Stimulated activated CD4-positive, alpha-beta T cell treated with anti-CD3 and anti-CD28 coated beads, Interleukin-1b, Interleukin-23, amount 100 ng/mL, for 1 hour (primary cell): ENCODE measurements at places on chromosomes 7 and 10.

GRCh38 chr7:147452816-147453215 is 1137.8 kb upstream of the C7orf33 start:
- DNase-seq: no peak

DNA sequence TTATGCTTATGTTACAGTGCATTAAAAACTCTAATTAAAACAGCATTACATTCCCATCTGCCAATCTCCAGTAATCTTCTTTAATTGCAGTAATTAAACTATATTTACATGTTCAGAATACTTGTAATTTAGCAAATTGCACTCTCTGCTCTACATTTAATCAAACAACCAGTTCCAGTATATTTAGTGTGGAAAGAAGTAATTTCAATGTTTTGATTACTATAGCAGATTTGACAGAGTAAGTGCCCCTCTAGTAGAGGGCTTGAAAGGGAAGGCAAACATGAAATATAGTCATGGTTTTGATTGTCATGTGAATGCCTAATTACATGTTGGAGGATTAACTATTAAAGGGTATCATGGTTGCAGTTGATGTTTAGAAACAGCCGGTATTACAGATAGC is 739.7 kb downstream of the AUTS2 start:
- no peak for DNase-seq

DNA sequence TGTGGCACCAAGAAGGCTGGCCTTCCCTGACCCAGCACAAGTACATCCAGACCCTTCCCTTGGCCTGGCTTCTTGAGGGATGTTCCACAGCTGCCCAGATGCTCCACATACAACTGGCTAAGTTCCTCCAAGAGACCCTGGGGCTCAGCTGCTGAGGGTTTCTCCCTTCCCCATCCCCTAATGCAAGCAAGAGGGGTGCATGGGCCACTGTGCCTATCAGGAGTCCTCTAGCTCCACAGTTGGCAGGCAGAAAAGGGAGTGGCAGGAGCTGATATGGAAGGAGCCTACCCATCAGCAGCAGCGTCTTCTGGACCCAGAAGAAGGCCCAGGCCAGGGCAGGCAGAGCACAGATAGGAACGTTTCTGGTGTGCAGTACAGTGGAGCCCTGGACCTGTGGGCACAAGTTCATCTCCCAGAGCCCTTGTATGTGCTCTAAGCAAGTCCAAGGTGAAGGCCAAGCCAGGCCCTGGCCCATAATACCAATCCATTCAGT is 26.2 kb downstream of the VSIR start:
- DNase-seq: no peak

GRCh38 chr7:50795831-50796230 is 13.1 kb upstream of the GRB10 start:
- DNase-seq: no peak

GRCh38 chr10:97065128-97065527 is 120.6 kb downstream of the SLIT1 start:
- no peak for DNase-seq

DNA sequence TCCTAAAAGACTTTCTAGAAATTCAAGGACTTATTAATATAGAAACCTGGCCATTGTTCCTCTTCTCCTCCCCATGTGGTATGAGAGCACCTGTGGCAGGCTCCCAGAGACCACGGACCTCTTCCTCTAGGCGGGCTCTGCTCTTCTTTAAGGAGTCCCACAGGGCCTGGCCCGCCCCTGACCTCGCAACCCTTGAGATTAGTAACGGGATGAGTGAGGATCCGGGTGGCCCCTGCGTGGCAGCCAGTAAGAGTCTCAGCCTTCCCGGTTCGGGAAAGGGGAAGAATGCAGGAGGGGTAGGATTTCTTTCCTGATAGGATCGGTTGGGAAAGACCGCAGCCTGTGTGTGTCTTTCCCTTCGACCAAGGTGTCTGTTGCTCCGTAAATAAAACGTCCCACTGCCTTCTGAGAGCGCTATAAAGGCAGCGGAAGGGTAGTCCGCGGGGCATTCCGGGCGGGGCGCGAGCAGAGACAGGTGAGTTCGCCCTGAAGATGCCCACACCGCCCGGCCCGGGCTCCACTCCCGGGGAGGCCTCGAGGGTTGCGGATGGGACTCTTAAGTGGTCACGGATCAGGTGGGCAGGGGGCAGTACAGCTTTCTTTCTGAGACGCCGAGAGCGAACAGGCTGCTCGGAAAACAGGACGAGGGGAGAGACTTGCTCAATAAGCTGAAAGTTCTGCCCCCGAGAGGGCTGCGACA is at the start of gene SLC26A4:
Gene SLC26A4, plus strand, starts transcription at position 448 of the 700 bp plus-strand sequence. CDS start 814 bp downstream, outside the sequence.
- DNase-seq: no peak

GRCh38 chr7:5703572-5704533 is 77.6 kb downstream of the RNF216 start:
- no peak for DNase-seq

- DNase-seq: no peak
Observed at GRCh38 chr10:133176546-133176945, 16.5 kb downstream of the KNDC1 start.

DNA sequence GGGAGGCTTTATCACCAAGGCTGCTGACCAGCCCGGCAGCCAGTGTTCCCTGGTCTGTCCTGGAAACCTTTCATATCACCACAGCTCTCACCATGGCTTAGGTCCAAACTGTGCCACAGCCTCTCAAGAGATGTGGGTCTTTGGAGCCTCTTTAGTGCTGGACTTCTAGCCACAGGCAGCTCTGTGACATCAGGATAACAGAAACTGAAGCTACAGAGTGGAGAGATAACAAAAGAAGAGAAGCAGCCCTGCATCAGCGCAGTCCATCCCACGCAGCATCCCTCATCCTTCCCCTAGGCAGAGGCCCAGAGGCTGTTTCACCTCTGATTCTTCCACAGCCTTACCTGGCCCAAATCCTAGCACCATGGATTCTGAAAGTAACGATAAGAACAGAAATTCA is 187.9 kb upstream of the KMT2E start:
- DNase-seq: no peak

- no peak for DNase-seq
Observed at GRCh38 chr10:124477614-124478363, 16.2 kb downstream of the LHPP start.

DNA sequence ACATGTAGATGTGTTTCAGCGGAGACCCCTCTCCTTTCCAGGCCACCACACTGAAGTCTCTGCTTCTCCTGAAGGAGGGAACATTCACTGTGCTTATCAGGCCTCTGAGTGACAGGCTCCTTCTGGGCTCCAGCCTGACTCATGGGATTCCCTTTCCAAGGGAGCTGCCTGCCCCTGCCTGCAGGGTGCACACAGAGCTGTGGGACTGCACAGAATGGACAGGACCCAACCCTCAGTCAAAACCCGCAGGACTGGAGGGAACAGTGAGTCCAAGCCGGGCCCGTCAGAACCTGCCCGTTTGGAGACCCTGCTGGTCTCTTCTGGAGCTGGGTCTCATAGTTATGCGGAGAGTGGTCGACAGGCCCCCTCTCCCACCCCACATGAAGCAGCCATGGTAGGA is 32.6 kb downstream of the PLAC9 start:
- DNase-seq: no peak
